Transverse colon (tissue), 4 donors: ENCODE measurements at places on chromosomes 1 and 21. TPM values are rescaled to one million over a fixed set of nuclear protein-coding genes. Genes with fewer than 3 reads are reported as not detected.
A peak's percentile ranks its signal among the peaks of the same experiment; 100 is the strongest.

GRCh38 chr1:152577168-152577567, 3.1 kb downstream of the LCE3D start:
- no peaks in the 10 kb centered on the region for H3K4me1 ChIP-seq
- no peaks in the 10 kb centered on the region for H3K27me3 ChIP-seq
- H3K4me3 ChIP-seq: no peak overlapping the region

- H3K27me3 ChIP-seq: no peaks in the 10 kb centered on the region
- H3K4me1 ChIP-seq: no peaks in the 10 kb centered on the region
- H3K36me3 ChIP-seq: no peaks in the 10 kb centered on the region
- peak overlapping the region; percentile 45 for H3K27ac ChIP-seq
- H3K4me3 ChIP-seq: no peak overlapping the region
Observed at GRCh38 chr1:33098371-33098770, 17.4 kb downstream of the AZIN2 start.

DNA sequence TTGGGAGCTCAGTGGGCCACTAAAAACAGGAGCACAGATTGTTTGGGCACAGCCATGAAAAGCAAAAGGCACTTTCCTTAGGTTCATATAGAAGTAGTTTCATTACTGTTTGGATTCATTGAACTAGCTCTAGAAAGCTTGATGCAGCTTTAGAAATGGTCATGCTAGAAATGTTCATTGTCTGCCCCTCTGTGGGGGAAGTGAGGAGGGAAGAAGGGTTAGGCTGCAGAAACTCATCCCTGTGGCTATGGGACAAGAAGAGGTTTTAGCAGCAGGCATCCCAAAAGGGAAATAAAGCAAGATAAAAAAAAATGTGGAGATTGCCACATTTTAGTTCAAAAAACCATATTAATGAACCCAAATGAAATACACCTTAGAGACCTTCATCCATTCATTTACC, 359.6 kb upstream of the PTBP2 start:
- H3K27me3 ChIP-seq: no peaks in the 10 kb centered on the region
- no peak overlapping the region for H3K27ac ChIP-seq
- H3K4me3 ChIP-seq: no peak overlapping the region
- DNase-seq: no peak
- H3K36me3 ChIP-seq: no peaks in the 10 kb centered on the region

- no peaks in the 10 kb centered on the region for H3K27me3 ChIP-seq
- H3K4me1 ChIP-seq: no peaks in the 10 kb centered on the region
- no peaks in the 10 kb centered on the region for H3K36me3 ChIP-seq
- H3K4me3 ChIP-seq: no peak overlapping the region
- no peak overlapping the region for H3K27ac ChIP-seq
Observed at GRCh38 chr1:64315402-64315801, 112.0 kb downstream of the UBE2U start.

DNA sequence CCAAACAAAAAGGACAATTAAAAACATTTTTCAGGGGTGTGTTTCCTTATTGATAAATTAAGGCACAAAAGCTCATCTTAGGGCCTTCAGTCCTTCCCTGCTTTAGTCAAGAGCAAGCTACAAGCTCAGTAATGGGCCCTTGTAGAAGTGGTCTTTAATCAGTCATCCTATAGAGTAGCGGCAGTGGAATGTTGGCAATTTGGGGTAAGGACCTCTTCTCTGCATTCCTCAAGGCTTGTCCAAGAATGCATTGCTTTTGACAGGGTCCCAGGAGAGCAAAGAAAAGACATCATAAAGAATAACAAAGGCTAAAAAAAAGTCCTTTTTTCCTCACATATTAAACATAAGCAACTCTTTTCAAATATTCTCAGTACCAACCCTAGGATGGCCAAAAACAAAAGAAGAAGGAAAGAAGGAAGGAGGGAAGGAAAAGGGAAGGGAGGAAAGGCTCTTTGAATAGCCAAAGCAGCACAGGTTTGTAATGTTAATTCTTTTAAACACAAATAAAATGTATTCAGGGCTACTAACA, 27.3 kb upstream of the CAMK1G start:
- no peak overlapping the region for H3K4me3 ChIP-seq
- H3K4me1 ChIP-seq: no peaks in the 10 kb centered on the region
- H3K36me3 ChIP-seq: no peaks in the 10 kb centered on the region
- DNase-seq: no peak

DNA sequence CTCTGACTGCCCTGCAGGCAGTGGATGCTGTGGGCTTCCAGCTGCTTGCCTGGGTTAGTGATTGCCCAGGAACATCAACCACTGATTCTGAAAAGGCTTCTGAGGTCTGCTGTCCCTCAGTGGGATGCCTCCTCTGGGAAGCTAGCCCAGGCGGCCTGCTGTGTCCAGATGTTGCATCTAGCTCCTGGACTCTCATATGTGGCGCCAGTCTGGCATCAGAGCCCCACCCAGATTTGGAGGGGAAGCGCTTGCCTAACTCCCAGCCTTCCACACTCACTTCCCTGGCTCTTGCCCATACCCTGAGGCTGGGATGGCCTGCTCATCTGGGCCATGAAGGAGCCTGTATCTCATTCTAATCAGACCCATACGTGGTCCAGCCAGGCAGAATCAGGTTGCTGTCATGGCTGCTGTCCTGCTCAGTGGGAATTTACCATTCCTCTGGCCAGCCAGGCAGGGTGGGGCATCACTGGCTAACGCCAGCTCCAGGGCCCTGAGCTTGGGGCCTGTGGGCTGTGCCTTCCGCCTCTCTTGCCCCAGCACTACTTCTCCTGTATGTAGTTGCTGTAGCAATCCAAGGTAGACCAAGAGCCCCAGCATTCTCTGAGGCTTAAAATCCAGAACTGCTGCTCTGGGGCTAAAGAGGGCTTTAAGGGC, 4.1 kb downstream of the CSF1 start:
- H3K27ac ChIP-seq: peak overlapping the region; percentile 77
- peaks cover 14% of the 10 kb centered on the region for H3K4me1 ChIP-seq
- no peak for DNase-seq
- H3K36me3 ChIP-seq: peaks cover 11% of the 10 kb centered on the region

- H3K36me3 ChIP-seq: no peaks in the 10 kb centered on the region
- no peak for DNase-seq
- no peaks in the 10 kb centered on the region for H3K27me3 ChIP-seq
- H3K27ac ChIP-seq: no peak overlapping the region
Observed at GRCh38 chr1:77120950-77121349, 98.3 kb downstream of the PIGK start.

- H3K27me3 ChIP-seq: peaks cover 23% of the 10 kb centered on the region
- H3K27ac ChIP-seq: peak overlapping the region; percentile 82
- H3K4me3 ChIP-seq: peak overlapping the region; percentile 25
- H3K36me3 ChIP-seq: no peaks in the 10 kb centered on the region
- H3K4me1 ChIP-seq: peaks cover 16% of the 10 kb centered on the region
Observed at GRCh38 chr1:201396861-201397464, 2.2 kb downstream of the LAD1 start.

S100A9 gene
- total RNA-seq: 24.0 TPM

- H3K4me3 ChIP-seq: no peak overlapping the region
- no peaks in the 10 kb centered on the region for H3K4me1 ChIP-seq
- H3K27me3 ChIP-seq: no peaks in the 10 kb centered on the region
- DNase-seq: peak; percentile 27
- peak overlapping the region; percentile 34 for H3K27ac ChIP-seq
Observed at GRCh38 chr1:74811436-74812179, 78.7 kb downstream of the TYW3 start.

SAMD13 gene
- 2.2 TPM for total RNA-seq

DNA sequence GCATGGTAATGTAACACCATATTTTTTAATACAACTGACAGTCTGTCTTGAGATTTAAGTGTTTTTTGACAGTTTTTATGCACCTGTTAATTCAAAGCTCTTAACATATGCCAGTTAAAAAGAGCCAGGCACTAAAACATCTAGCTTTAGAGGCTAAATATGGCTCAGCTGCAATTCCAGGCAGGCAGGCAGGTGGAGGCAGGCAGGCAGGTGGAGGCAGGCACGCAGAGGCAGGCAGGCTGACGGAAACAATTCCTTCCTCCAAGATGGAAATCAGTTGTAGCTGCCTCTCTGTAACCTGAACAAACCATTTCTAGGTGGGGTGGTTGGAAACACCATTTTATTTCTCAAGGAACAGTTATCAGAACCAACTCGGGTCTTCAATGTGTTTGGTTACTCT, 51.2 kb downstream of the GORAB start:
- H3K27me3 ChIP-seq: no peaks in the 10 kb centered on the region
- no peak overlapping the region for H3K4me3 ChIP-seq
- H3K4me1 ChIP-seq: peaks cover 11% of the 10 kb centered on the region
- H3K36me3 ChIP-seq: no peaks in the 10 kb centered on the region
- DNase-seq: no peak
- no peak overlapping the region for H3K27ac ChIP-seq

GRCh38 chr1:961132-961669, 817 bp downstream of the KLHL17 start:
- H3K27ac ChIP-seq: peak overlapping the region; percentile 65
- peak overlapping the region; percentile 90 for H3K4me3 ChIP-seq

GRCh38 chr1:157497987-157498735, 54.2 kb downstream of the FCRL5 start:
- no peak for DNase-seq
- no peaks in the 10 kb centered on the region for H3K36me3 ChIP-seq
- H3K27me3 ChIP-seq: no peaks in the 10 kb centered on the region

DNA sequence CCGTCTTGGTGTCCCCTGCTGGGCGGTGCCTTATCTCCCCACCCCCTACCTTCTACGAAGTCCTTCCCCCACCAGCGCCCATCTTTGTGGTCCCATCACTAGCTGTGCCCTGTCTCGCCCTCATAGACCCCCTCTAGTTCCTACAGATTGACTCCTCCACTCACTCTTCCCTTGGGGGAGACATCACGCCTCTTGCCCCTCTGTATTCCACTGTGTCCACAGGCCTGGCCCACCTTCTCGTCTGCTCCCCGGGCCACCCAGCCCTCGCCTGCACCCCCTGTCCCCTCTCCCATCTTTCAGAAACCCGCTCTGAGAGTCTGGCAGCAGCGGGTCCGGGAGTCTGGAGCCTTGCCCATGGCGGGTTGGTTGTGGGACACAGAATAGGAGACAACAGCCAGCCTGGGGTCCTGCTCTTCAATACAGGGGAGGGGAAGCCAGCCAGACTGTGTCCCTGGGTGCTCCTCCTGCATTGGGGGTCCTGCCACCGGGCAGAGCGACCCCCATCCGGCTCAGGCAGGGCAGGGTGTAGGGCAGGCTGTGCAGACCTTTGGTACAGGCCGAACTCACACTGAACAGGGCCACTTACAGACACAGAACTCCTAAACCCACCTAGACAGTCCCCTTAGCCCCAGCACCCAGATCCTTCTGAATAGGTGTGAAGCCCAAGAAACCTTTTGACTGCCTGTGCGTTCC, 1.1 kb downstream of the RNF187 start:
- peak overlapping the region; percentile 91 for H3K27ac ChIP-seq
- H3K4me3 ChIP-seq: peak overlapping the region; percentile 80
- peaks cover 12% of the 10 kb centered on the region for H3K36me3 ChIP-seq
- H3K27me3 ChIP-seq: no peaks in the 10 kb centered on the region
- peaks cover 16% of the 10 kb centered on the region for H3K4me1 ChIP-seq
- no peak for DNase-seq

GRCh38 chr21:45226540-45227326, 61.0 kb downstream of the POFUT2 start:
- H3K36me3 ChIP-seq: peaks cover 6% of the 10 kb centered on the region
- H3K4me3 ChIP-seq: no peak overlapping the region
- H3K4me1 ChIP-seq: no peaks in the 10 kb centered on the region
- DNase-seq: no peak
- no peaks in the 10 kb centered on the region for H3K27me3 ChIP-seq
- no peak overlapping the region for H3K27ac ChIP-seq

GRCh38 chr1:230248016-230248888, 177.9 kb downstream of the PGBD5 start:
- H3K27ac ChIP-seq: no peak overlapping the region
- no peaks in the 10 kb centered on the region for H3K27me3 ChIP-seq
- H3K36me3 ChIP-seq: no peaks in the 10 kb centered on the region

DNA sequence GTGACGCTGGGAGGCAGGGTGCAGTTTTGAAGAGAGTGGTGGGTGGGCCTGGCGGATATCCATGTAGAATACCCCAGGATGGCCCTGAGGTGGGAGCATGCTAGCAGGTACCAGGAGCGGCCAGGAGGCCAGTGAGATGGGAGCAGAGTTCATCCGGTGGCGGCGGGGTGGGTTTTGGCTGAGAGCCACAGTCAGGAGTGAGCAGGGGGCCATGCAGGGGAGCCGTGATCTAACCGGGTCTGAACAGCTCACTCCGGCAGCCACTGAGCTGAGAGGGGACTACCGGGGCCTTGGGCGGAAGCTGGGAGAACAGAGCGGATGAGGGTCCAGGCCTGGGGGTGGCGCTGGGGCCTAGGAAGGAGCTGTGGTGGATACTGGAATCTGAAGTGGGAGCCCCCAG, 47.6 kb upstream of the LRP8 start:
- no peak overlapping the region for H3K27ac ChIP-seq
- no peak for DNase-seq
- no peaks in the 10 kb centered on the region for H3K36me3 ChIP-seq
- H3K4me1 ChIP-seq: no peaks in the 10 kb centered on the region

DNA sequence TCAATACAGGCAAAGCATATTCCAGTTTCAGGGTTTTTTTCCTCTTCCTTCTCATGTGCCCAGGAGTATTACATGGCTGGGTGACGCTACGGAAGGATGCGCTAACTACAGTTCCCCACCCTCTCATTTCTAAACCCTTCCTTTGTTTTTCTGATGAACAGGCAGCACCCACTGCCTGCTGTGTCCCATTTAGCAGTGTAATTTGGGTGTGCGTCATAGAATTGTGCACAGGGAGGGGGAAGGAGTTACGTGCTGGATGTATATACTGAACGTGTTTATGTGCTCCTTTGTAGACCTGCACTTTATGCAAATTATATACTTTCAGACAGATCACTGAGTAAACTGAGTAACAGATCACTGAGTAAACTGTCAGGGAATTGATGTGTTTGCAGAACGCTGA, 44.5 kb downstream of the ELAPOR1 start:
- no peaks in the 10 kb centered on the region for H3K36me3 ChIP-seq
- no peak for DNase-seq
- no peaks in the 10 kb centered on the region for H3K4me1 ChIP-seq
- no peak overlapping the region for H3K4me3 ChIP-seq
- H3K27ac ChIP-seq: no peak overlapping the region

TMPRSS2 gene
- total RNA-seq: 454 TPM

DNA sequence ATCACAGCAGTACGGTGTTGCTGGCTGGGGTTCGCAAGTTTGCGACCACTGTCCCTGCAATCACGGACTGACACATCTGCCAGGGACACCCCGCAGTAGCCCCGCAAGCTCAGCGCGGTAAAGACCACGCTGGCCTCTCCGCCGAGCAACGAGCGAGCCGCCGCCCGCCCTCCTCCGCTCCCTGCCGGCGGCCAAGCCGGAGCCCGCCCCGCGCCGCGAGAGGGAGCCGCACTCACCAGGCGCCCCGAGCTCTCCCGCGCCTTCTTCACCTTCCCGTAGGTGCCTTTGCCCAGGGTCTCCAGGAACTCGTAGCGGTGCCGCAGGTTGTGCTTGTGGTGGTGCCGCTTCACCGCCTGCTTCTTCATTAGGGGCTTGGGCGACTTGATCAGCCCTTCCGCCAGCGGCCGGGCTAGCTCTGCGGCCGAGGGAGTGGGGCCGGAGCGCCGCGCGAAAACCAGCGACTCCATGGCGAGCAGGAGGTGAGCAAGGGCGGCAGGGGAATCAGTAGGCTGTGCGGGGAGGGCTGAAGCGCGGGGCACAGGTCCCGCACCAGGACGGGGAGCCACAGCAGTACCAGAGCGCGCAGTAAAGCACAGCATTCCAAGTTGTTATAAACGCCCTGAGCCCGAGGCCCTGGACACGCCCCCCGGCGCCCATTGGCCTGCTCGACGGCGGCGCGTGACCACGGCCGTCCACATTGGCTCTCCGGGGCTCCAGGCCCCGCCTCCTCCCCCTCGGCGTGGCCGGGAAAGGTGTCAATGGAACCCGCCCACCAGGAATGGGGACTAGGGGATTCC, at the start of gene NUAK2:
TSS of gene NUAK2 (minus strand) at position 584 of the 797 bp plus-strand sequence. CDS start at position 467, 117 bp downstream.
- no peaks in the 10 kb centered on the region for H3K27me3 ChIP-seq
- H3K4me1 ChIP-seq: peaks cover 52% of the 10 kb centered on the region
- H3K4me3 ChIP-seq: peak within 1 kb of the TSS; percentile 83
- H3K27ac ChIP-seq: peak within 1 kb of the TSS; percentile 91
